Small intestine (tissue), 16 donors: ENCODE measurements at places on chromosomes 5 and 9.
A peak's percentile ranks its signal among the peaks of the same experiment; 100 is the strongest.

- DNase-seq: no peak
These were observed 307.2 kb downstream of the GADD45G start for GRCh38 chr9:89911721-89912604.

GRCh38 chr5:139658928-139659667 lies 10.9 kb downstream of the CXXC5 start:
- peak; percentile 49 for DNase-seq

- DNase-seq: no peak
These were observed 2.8 kb downstream of the SMIM33 start for GRCh38 chr5:139473565-139473964.

- DNase-seq: no peak
These were observed 6.8 kb downstream of the ABCA1 start for GRCh38 chr9:104921067-104921741.

DNA sequence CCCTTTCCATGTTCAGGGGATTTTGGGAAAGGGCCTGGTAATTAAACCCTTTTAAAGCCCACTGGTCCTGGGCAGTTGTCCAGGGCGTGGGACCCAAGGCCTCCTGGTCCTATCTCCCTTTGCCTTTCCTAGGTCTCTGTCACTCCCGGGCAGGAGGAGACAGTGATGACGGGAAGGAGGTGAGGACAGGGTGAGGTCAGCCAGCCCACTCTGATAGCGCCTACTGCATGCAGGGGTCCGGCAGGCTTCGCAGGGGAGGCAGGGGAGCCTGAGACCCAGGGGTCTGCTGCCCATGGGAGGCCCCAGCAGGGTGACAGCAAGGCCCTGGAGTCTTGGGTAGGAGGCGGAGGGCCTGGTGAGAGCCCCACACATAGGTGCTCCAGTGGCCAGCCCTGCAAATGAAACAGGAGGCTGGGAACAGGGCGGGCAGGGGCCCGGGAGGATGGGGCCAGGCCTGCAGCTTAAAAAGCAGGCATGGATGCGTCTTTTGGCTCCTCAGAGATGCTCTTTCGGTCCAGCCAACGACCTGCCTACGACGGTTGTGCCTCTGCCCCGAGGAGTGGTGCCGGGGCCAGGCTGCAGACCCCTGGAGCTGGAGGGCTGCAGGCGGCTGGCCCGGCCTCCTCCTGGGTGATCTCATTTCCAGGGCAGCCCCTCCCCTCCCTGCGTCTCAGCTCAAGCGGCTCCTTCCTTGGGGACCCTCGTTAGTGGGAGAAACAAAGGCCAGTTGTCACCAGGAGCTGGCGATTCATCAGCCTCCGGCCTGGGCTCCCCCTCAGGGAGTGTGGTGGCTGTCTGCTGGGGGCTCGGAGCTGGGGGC lies 6.7 kb upstream of the RXRA start:
- no peak for DNase-seq

DNA sequence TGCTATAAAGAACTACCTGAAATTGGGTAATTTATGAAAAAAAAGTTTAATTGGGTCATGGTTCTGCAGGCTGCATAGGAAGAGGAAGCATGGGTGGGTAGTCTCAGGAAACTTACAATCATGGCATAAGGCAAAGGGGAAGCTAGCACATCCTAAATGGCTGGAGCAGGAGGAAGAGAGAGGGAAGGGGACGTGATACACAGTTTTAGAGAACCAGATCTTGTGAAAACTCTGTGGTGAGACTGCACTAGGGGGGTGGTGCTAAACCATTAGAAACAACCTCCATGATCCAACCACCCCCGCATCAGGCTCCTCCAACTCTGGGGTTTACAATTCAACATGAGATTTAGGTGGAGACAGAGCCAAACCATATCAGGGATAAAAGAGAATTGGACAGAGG lies 624.2 kb downstream of the PRR16 start:
- DNase-seq: no peak

DNA sequence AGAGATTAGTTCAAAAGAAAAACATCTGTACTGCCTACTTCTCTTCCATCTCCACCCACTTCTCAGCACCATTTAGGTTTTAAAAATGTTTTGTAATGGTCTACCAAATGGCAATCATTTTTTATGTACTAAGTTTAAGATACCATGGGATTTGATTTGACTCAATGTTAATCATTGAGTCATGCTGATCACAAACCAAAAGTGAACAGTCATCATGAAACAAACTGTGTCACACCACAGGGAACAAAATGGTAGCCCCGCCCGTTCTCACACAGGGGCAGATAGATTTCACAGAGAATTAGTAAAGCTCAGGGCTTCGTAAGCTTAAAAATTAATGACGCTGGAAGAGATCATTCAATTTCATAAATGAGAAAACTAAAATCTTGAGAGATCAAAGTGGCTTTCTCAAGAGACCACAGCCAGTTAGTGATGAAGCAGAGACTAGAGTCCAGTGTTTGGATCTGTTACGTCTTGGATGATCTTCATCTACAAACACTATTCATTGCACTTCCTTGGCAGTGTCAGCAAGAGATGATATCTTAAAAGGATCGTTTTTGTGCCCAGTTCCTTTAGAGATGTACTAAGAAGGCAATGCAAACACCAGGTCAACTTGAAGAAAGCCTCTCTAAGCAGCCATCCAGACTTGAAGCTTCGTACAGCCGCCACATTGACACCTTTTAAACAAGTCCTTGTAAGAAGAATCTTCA lies 33.9 kb upstream of the TRIO start:
- no peak for DNase-seq

DNA sequence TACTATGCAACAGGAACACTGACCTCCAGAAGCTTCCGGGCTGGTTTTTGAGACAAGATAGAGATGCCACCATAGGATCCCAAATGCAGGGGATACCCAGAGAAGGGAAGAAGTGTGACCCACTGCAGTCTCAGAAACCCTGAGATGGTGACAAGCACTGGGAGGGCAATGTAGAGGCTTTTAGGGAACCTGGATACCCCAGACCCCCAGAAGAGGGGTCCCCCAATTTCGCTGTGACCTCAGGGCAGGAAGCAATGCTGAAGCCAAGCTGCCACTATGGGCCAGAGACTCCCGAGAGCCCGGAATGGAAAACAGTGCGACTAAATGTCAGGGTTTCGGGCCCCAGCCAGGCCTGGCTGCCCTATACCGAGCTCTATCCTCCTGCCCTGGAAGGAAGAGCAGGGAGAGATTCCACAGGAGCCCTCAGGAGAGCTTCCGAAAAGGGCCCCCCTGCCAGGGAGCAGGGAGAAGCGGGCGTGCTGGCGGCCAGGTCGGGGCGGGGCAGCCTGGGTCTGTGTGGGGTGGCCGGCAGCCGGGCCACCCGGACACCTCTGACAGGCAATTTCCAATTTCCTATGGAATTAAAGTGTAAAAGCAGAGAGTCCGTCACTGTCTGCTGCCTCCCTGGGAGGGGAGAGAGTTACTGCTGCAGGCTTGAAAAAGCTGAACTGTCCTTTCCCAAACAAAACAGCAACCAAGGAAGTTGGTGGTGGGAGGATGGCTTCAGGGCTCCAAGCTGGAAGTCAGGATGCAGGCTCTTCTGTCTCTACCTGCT lies 154.2 kb downstream of the FGF18 start:
- DNase-seq: no peak

DNA sequence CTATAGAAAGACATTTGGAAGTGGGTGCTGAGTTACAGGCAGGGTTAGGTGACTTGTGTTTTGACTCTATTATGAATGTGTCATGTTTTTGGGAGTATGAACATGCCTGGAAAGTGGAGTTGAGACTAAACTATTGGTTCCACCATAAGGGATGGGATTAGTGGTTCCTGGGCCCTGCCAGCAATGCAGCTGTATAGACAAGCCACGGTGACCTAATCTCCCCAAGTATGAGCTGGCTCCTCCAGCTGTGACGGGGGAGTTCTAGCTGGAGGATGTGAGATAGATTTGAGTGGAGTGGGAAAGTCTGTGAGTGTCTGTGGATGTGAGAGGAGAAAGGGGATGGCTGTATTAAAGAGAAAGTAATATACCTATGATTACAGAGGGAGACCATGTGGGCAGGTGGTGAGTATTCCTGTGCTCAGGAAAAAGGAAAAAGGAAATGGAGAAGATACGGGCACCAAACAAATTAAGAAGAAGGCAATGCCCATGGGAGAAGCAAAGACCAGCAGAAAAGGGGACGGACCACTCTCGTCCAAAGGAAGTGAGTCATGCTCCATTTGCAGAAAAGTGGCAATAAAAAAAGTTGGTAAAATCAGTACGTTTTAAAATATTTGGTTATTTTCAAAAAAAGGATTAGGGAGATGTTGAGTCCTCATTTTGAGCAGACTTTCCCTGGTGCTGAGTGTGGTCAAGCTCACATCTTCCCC lies 48.3 kb upstream of the ICE1 start:
- no peak for DNase-seq

DNA sequence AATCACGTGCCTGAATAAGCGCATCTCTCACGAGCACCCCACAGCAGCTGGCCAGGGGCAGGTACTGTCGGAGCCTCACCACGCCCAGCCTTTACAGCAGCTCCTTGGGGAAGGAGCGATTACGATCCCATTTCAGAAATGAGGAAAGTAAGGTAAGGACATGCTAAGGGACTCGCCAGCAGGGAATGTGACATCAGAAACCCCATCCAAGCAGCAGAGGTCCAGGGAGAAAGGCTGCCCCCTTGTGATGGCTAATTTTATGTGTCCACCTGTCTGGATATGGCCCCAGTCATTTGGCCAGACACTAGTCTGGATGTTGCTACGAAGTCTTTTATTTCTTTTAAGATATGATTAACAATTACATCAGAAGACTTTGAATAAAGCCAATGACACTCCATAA lies 77.3 kb downstream of the UBE2QL1 start:
- DNase-seq: peak; percentile 40

- no peak for DNase-seq
These were observed 5.1 kb upstream of the FBXO38 start for GRCh38 chr5:148378670-148379069.

DNA sequence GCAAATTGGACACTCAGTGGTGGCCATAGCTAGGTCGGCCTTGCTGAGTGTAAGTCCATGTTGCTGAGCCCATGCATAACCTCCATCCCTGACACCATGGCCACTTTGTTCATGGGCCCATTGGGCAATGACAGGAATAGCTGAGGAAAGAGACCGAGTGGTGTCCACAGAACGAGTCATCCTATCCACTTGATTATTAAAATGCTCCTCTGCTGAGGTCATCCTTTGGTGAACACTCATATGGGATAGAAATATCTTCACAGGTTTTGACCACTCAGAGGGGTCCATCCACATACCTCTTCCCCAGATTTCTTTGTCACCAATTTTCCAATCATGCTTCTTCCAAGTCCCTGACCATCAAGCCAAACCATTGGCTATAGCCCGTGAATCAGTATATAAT lies 63.6 kb downstream of the PPIC start:
- no peak for DNase-seq

DNA sequence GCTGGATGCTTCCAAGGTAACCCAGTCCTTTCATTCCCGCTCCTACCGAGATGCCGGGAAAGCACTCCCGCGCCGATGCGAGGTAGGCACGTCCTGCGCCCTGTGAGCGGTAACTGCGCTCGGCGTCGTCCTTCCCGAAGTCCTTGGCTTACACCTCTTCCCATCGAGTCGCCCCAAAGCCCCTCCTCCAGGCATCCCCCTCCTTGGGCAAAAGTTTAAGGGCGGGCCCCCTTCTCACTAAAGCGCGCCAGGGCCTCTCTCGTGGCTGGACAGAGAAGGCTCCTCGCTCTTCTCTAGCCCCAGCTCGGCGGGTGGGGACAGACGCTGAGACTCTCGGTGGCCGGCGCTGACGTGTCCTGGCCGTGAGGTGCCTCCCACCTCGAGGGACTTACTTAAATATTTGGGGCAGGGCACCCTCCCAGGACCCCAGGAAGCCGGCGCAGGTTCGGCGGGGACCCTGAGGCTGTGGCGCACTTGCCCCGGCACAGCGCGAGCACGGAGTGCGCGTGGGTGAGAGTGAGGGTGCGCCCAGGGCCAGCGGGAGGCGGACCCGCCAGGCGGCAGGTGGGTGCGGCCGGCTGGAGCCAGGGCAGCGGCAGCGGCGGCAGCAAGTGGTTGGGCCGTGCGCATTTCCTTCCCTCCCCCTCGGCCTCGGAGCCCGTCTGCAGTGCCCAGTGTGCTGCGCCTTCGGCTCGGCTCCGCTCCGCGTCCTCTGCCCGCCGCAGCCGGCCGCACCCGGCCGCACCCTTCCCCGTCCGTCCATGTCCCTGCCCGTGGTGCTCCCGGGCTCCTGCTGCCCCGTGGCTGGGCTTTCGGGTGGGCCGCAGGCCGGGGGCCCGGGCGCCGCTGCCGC lies at the start of gene ENTREP1:
Gene ENTREP1, plus strand, starts transcription at position 667 of the 853 bp plus-strand sequence. Its CDS starts 95 bp downstream, at position 762.
- DNase-seq: peak; percentile 75

DNA sequence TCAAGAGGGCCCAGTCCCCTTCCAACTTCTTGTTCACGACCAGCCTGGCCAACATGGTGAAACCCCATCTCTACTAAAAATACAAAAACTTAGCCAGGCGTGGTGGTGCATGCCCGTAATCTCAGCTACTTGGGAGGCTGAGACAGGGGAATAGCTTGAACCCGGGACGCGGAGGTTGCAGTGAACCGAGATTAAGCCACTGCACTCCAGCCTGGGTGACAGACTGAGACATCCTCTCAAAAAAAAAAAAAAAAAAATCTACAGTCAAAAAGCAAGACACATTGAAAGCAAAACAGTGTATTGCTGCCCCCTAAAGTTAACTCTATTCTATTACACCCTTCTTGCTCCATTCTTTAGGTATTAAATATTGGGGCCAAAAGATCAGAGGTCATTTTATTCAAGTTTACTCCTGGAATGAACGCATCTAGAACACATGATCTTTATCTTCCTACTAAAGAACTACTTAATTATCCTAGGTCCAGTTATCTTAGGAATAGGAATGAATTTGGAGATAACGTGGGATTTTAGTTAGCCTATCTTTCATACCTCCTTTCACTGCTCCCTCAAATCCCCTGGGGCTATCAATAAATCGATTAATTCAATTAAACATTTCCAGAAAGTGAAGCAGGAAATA lies 2.4 kb downstream of the ATG12 start:
- DNase-seq: peak; percentile 56

- no peak for DNase-seq
These were observed 1.6 kb downstream of the DNLZ start for GRCh38 chr9:136361754-136362449.

DNA sequence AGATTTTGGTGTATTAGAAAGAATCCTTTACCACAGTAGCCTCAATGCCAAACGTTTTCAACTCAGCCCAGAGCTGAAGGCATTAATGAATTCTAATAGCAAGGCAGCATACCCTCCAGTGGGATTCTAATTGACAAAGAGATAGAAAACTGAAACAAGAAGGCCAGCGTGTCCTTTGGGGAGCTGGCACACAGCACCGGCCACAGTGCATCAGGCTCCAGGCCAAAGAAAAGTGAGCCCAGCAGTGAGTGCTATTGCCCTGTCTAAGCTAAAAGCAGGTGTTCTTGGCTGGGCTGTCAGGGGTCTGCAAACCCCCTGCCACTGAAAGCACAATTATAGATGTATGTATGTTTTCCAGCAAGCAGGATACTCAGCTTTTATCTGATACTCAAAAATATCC lies 40.4 kb downstream of the PPIC start:
- no peak for DNase-seq

GRCh38 chr5:72543365-72543764 lies 36.2 kb upstream of the ZNF366 start:
- no peak for DNase-seq
